Astrocyte of the spinal cord (primary cell): ENCODE measurements at places on chromosomes 6 and 20.

- no peak for DNase-seq
These were observed 7.7 kb upstream of the JAG1 start for GRCh38 chr20:10681494-10681893.

- DNase-seq: no peak
These were observed 9.3 kb upstream of the TRAF3IP2 start for GRCh38 chr6:111614833-111615582.

DNA sequence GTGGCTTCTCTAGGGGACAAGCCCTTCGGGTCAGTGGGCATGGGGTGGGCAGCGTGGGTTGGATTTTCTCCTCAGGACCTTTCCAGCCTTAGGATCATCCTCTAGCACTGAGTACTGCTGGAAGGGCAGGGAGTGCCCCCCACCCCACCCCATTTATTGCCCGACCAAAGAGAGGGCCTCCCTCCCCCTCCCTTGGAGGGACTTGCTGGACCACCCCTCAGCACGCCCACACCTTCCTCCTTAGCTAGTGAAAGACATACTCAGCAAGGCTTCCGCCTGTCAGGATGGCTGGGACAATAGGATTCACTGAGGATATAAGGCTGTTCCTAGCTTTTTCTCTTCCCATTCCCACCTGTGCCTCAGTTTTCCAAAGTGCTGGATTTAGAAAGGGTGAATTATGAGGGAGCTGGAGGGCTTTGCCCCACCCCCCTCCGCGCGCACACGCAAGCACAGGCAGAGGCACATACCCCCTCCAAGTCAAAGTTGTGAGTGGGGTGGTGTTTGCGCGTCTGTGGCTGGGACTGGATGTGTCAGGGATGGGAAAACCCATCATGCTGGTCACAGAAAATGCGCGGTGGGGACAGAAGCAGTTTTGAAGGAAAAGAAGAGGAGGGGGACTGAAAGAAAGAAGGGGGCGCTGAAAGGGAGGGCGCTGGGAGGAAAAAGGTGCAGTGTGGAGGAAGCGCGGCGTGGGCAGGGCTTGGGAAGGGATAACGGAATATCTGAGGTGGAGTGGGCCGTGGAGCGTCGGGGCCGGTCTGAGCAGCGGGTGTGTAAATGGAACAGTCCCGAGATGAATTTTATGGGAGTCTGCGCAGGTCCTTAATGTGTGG lies 693 bp upstream of the SLC29A1 start:
- DNase-seq: no peak

GRCh38 chr6:217048-217659 lies 75.1 kb upstream of the DUSP22 start:
- no peak for DNase-seq

- no peak for DNase-seq
These were observed 21.9 kb downstream of the TRERF1 start for GRCh38 chr6:42429836-42430235.

DNA sequence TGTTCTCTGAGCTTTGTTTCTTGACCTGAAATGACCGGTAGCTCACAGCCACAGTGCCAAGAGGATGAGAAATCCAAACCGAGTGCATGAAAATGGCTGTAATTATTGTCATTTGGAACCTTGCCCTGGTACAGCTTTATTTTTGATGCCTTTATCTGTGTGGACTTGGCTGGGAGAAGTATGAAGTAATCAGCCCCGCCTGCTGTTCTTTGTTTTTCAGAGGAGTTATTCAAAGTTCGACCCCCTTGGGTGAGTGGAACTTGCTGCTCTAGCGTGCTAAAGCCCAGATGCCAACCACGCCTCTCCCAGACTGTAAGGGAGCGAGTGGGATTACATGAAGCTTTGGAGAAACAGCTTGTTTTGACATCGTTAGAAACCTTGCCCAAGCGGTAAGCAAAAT lies 48.3 kb downstream of the ECT2L start:
- peak; percentile 70 for DNase-seq

- no peak for DNase-seq
These were observed 54.3 kb downstream of the SLC22A23 start for GRCh38 chr6:3402310-3403237.
